Kidney epithelial cell (primary cell): ENCODE measurements at places on chromosomes 12 and 14.

DNA sequence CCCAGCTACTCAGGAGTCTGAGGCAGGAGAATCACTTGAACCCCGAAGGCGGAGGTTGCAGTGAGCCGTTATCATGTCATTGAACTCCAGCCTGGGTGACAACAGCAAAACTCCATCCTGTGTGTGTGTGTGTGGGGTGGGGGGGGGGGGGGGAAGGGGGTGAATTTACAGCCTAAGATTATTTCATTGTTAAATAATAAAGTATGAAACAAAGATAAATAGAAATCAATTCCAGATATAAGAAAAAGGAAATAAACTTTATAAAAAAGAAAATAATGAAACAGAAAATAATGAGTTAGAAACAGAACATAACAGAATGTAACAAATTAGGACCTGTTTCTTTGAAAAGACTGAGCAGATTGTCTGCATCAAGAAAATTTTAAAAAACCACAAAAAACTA lies 83.5 kb downstream of the INSM2 start:
- no peak for DNase-seq

DNA sequence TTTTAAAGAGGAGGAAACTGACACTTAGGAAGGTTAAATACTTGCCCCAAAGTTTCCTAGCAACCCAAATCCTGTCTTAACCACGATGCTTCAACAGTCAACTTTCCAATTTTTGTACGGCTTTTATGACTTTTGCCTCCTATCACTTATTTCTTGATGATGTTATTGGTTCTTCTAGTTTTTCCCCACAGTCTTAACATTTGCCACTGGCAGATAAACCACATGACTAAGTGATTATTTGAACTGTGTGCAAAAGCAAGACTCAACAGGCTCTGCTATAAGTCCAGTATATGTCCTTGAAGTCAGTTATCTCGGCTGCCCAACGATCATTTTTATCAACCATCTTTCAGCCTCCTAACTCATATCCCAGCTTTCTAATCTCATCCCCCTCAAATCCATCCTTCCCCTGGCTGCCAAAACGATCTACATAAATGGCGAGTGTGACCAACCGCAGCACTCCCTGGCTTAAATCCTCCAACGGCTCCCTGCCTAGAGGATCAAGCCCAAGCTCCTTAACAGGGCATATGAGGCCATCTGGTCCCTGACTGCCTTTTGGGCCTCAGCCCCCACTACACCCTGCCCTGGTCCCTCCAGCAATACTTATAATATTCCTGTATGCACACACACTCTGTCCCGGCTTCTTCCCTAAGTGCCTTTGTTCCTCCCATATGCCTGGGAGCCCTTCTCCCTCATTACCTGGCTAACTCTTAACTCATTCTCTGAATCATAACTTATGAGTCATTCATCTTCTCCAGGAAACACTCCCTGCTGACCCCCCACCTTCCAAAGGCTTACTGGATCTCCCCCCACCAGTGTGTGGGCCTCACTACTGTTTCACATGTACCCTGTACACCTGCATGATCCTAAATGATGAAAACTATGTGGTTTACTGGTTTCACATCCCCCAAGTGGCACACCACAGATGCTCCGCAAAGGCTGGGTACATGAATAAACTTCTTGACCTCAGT lies 8.8 kb downstream of the VPS37B start:
- DNase-seq = peak; percentile 87

DNA sequence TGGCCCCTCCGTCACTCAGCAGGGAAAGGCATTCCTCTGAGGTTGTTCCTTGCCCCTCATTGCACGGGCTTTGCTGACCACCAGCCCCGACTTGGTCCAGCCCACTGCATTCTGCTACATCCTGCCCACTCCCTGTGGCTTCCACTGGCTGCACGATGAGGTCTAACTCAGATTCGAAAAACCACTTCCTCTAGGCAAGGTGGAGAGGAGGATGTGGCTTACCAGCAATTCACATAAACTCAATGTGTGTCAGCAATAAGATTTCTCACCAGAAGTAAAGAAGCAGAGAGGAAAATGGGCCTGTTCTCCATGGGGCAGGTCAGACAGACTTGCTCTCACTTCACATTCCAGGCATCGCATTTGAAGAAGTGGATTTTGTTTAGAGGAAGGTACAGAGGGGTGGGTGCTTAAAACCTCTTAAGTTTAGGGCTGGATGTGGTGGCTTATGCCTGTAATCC lies 14.7 kb downstream of the GPR68 start:
- no peak for DNase-seq

DNA sequence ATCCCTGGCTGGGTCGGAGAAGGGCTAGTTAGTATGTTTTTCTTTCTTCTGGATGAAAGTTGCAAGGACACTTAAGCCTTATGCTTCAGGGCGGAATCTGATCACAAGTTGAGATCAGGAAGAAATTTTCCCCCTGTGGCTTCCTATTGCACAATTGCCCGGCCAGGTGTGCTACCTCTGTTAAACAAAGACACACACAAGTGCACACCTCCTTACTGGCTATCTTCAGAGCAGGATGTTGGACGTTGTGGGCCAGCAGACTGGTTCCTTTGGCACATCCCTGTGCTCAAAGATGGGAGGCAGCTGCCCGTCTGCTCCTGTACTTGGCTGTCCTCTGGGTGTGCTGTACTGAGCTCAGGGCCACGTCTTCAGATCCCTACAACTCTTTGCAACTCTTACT lies 19.1 kb downstream of the ETV6 start:
- no peak for DNase-seq

DNA sequence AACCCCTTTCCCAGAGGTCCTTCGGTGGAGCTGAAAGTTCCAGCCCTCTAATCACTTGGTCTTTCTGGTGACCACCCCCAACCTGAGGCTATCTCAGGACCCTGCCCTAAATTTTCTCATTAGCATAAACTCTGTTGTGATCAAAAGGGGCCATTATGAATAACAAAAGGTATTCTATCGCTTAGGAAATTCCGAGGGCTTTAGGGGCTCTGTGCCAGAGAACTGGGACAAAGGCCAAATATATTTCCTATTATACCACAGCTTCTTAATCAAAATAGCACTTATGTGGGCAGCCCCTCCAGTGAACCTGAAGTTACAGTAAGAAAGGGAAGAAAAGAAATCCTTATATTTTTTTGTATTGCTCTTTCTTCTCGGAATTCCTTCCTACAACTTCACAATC lies 125.3 kb upstream of the NPAS3 start:
- no peak for DNase-seq

- no peak for DNase-seq
Measured at GRCh38 chr14:101582294-101582693, 21.0 kb downstream of the DIO3 start.

DNA sequence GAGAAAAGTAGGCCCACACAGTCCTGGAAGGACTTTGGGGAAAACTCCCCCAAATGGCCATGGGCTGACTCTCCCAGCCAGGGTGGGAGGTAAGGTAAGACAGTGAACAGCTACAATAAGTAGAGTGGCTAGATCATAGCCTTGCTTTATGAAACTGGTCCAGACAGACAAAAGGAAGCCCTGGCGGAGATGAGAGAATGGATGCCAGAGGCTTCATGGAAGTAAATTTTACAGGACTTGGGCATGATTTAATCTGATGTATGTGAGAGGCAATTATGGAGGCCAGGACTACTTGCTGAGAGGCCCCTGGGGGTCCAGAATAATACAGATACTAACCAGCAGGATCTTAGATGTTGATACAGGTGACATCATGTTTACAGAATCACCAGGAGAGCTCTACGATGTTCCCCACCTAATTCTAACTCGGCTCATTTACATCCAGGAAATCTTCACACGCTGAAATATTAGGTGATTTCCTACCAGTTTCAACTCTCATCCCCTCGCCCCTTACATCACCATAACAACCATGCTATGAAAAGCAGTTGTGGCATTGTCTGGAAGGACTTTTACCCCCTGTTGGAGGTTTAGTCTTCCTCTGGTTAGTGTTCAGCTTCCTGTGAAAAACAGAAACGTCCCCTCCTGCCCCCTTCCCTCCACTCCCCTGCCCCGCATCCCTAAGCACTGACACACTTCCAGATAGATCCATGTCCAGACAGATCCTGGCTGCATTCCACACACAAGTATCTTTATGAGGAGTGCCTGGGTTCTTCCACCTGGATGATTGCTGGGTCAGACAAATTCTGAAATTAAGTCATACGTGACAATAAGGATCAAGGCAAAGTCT lies 39.5 kb upstream of the NT5DC3 start:
- no peak for DNase-seq

GRCh38 chr12:4984971-4985370 lies 58.7 kb upstream of the KCNA5 start:
- DNase-seq = no peak

DNA sequence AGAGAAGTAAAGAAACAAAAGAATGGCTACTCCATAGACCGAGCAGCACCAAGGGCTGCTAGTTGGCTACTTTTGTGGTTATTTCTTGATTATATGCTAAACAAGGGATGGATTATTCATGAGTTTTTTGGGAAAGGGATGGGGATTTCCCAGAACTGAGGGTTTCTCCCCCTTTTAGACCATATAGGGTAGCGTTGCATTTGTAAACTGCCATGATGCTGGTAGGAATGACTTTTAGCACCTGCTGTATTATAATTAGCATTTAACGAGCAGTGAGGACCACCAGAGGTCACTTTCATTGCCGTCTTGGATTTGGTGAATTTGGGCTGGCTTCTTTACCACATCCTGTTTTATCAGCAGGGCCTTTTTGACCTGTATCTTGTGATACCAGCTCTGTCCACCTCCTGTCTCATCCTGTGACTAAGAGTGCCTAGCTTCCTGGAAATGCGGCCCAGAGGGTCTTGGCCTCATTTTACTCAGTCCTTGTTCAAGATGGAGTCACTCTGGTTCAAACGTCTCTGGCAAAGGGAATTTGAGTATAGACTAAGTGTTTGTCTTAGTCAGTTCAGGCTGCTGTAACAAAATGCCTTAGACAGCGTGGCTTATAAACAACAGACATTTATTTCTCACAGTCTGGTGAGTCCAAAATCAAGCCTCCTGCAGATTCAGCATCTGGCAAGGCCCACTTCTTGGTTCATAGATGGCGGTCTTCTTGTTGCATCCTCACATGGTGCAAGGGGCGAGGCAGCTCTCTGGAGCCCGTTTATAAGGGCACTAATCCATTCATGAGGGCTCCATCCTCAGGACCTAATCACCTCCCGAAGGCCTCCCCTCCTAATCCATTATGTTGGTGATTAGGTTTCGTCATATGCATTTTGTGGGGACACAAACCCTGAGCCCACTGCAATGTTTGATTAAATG lies 348.3 kb upstream of the SFSWAP start:
- DNase-seq = no peak

DNA sequence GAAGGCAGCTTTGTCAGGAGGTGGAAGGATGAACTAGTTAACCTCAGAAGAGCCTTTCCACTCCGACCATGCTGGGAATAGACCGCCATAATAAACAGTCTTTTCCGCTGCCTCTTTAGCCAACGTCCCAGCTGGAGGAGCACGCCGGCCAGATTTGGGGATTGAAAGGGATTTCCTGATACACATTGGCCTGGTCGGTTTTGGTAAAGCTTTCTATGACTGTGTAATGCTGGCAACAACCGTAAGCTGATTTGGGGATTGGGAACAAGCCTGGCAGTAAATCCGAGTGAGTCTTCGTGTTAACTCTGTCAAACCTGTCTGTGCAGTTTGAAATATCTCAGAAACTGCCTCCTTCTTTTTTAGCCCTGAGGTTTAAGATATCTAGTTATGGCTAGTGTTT lies 87.0 kb downstream of the DAD1 start:
- DNase-seq = no peak

GRCh38 chr14:89908712-89909450 lies 45.6 kb downstream of the EFCAB11 start:
- no peak for DNase-seq

- DNase-seq = no peak
Measured at GRCh38 chr14:61477712-61478462, 156.5 kb downstream of the PRKCH start.

DNA sequence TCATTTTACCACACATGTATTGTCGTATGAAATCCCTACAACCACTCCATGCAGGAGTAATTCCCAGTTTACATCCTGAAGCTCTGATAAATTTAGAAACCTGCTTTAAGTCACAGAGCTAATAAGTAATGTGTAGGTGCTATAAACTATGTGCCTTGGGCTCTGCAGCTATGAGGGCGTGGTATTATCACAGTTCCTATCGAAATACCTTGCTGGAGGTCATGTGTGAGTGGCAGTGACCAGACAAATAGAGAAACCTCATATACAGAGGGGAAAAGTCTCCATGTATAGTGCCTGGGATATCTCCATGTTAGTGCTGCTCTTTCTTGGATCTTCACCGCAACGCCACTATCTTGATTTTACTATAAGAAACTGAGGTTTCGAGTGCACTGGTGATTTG lies 883 bp upstream of the TBC1D15 start:
- no peak for DNase-seq

- DNase-seq = peak; percentile 88
Measured at GRCh38 chr12:119176267-119177055, 2.3 kb upstream of the HSPB8 start.

DNA sequence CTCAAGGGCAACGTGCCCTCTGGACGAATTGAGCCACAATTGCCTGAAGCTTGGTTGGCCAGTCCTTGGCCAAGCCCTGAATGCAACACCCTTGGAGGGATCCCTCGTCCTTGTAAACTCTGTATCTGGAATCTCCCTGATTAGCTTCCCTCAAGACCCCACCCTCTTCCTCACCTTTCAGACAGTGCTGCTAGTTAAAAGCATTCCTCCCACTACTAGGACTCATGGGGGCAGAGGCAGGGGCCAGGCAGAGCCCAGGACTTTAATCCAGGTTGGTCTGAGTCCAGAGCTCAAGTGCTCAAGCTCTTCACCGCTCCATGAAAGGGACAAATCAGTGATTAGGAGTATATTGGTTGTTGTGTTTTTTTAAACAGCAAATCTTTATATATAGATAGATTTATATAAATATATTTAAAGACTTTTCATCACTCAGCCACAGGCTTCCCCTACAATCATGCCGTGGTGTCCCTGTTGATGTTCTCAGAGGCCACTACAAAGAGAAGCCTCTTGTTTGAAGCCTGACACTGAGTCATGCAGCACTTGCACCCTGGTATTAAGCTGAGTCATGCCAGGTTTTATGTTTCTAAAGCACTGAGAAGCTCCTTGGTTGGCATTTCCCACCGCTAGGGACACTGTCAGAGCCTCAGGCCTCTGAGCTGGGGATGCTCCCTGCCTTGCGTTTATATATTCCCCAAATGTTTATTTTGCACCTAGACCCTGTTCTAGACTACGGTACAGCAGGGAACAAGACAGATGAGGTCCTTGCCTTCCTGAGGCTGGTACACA lies 53.8 kb upstream of the GSC start:
- DNase-seq = peak; percentile 9

DNA sequence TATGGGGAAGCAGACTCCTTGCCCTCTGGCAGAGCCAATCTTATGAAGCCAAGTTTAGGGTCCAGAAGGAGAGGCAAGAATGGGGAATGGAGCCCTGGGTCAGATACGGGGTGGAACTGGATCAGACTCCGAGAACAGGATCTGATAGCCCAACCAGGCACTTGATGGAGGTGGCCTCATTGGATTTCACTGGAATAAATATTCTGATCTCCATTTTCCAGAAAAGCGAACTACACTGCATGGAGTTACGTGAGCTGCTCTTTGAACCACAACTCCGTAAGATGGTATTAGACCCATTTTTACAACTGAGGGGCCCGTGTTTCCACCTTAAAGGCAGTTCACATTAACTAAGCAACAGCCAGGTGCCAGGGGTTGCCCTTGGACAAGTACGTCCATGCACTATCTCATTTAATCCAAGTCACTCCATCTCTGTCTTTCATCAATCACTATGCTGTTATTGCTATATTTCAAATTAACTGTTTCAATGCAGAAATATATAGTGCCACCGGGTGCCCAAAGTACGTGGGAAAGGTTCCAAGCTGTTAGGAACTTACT lies 155.2 kb downstream of the BCL11B start:
- DNase-seq = no peak
